ENCODE measurements at places on chromosomes 6 and 20.

DNA sequence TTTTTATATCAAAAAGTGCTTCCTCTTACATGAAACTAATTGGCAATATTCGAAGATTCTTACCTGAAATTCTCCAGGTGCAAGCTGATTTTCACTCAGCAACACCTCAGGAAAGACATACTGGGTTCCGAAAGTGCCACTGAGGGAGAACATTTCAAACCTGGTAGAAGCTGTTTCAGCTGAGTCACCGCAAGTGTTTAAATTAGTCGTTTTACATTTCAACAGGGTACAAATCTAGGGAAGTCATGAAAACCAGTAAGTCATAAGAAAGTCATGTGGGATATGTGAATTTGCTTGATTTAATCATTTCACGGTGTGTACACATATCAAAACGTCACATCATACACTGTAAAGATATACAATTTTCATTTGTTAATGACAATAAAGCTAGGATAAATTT is 25.3 kb upstream of the TAAR1 start:
- DNase-seq, result no peak

DNA sequence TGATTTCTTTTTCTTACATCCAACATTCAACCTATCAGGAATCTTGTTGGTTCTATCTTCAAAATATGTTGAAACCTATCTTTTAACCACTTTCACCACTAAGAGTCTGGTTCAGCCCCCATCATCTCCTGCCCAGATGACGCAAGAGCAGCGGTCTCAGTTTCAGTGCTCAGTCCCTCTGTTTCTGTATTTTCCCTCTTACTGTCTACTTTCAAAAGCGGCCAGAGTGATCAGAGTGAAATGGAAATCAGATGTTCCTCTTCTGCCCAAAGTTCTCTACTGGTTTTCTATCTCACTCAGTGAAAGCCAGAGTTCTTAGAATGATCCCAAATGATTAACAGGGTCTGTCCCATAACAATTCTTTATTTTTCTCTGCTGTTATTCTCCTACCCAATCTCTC is 147.9 kb upstream of the PDE7B start:
- no peak for DNase-seq

GRCh38 chr6:137357263-137357947 is 136.8 kb downstream of the OLIG3 start:
- DNase-seq, result no peak

- DNase-seq, result no peak
Observed at GRCh38 chr6:28117386-28118050, 6.9 kb upstream of the ZSCAN16 start.

DNA sequence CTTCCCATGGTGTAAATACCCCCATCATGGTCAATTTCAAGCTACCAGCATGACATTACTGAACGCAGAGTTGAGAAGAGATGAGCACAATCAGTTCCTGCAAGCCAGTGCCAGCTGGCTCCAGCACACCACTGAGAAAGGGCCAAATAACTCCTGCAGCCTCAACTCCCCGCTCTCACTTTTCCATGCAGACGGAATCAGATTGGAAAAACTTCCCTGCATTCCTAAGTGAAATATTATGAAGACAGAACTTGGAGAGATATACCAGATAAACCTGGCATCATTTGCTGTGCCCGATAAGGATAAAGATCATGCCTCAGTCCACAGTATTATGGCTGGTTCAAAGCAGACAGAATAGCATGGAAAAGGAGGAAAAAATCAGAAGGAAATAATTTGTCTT is 56.7 kb downstream of the FILIP1 start:
- DNase-seq, result no peak

GRCh38 chr6:153051801-153052200 is 49.3 kb upstream of the MTRF1L start:
- no peak for DNase-seq
